ENCODE measurements at places on chromosomes 2 and 18.
A peak's percentile ranks its signal among the peaks of the same experiment; 100 is the strongest.

DNA sequence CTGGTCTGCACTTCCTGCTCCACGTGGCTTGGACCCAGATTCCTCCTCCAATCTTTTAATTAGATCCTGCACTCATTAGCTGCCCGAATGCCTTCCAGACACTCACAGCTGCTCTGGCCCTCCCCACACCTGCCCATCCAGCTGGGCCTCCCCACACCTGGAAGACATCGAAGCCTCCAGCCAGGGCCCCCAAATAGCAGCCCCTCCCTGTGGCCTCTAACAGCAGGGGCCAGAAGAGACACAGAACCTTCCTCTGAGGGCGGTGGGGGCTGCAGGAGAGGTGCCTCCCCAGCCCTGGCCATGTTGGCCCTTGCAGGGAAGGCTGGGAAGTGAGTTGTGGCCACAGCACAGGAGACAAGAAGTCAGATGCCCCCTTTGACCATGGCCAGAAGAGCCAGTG is 252.8 kb downstream of the DYSF start:
- no peak for DNase-seq

- no peak for DNase-seq
These were observed 670 bp downstream of the GKN1 start for GRCh38 chr2:68974946-68975665.

- no peak for DNase-seq
These were observed 542.8 kb downstream of the NRXN1 start for GRCh38 chr2:50489092-50489491.

GRCh38 chr2:241617431-241618154 is 19.4 kb downstream of the THAP4 start:
- peak; percentile 33 for DNase-seq

DNA sequence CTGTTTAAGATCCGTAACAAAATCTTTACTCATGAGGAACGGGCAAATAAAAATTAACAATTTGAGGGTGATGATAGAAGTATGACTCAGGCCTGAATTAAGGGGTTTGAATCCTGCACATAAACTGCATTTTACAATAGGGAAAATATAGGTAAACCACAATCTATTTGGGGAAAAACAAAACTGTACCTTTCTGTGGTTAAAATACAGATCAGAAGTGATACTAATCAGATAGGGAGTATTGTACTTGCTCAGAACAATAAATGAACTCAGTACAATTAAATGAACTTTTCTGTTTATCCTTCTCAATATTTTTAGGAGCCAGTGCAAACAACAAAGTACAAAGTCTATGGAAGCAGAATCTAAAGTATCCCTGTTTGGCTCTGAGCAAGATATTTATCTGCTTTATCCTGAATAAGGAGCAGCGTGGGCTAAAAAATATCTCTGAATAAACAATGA is 287.3 kb downstream of the ZNF385B start:
- DNase-seq, result no peak

DNA sequence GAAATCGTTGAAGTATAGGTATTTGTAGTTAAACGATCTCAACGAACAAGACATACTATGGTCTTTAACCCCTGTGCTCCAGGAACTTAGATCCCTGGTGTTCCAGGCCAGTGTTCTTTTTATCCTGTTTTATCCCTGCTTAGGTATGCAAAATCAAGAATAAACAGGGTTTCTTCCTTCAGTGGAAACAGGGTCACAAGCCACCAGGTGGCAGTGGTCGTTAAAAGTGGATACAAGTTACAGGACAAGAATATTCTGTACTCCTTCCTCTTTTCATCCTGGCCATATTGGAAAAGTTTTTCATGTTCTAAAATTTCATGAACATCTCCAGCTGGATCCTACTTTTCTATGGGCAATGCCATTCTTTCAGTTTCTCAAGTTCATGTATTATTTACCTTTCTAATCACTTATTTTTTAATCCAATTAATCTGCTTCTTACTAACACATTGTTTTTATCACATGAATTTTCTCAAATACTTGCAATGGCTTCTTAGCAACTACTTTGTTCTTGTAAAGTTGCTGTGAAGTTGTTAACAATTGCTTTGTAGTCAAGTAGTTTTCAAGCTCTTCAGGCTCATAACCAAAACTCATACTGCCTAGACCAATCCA is 16.4 kb upstream of the HNMT start:
- DNase-seq, result peak; percentile 77

GRCh38 chr18:33720133-33720532 is 142.1 kb downstream of the ASXL3 start:
- DNase-seq, result peak; percentile 57

DNA sequence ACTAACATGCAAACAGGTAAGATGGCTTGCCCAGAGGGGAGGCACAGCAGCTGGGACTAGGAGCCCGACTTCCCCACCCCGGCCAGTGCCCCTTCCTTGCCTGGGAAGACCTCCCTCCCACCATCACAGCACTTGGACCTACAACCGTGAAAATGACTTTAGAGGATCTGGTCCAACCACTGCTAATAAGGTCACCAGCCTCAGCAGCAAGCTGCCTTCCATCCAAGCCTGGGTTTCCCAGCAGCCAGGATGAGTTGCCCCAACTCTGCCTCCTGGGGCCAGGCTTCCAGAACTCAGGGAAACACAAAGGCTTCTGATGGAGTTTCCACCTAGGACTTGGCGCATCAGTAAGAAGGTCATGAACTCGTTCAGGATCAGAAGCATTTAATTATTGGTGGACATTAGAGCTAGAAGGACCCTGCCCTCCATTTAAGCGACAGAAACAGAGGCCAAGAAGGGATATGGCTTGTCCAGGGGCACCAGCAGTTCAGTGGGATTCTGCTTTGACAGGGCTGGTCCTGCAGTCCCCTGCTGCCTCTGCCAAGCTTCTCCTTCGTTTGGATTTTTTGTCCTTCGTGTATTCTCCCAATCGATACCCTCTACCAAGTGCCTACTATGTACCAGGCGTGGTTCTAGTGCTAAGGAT is 403.0 kb upstream of the ID2 start:
- DNase-seq, result no peak

DNA sequence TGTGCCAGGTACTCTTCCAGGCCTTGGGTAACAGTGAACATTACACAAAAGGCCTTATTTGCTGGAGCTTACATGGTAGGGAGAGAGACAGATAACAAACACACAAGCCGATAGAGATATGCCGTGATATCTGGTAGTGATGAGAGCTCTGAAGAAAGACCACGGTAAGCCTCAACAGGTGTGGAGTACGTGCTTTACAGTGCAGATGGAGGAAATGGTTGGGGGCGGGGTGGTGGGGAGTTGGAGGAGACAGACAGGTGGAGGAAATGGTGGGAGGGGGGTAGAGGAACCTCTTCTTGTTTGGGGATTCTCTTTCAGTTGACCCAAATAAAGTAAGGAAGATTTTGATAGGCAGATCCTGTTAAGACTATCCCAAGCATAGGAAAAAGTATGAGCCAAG is 141.1 kb upstream of the ALPP start:
- no peak for DNase-seq

DNA sequence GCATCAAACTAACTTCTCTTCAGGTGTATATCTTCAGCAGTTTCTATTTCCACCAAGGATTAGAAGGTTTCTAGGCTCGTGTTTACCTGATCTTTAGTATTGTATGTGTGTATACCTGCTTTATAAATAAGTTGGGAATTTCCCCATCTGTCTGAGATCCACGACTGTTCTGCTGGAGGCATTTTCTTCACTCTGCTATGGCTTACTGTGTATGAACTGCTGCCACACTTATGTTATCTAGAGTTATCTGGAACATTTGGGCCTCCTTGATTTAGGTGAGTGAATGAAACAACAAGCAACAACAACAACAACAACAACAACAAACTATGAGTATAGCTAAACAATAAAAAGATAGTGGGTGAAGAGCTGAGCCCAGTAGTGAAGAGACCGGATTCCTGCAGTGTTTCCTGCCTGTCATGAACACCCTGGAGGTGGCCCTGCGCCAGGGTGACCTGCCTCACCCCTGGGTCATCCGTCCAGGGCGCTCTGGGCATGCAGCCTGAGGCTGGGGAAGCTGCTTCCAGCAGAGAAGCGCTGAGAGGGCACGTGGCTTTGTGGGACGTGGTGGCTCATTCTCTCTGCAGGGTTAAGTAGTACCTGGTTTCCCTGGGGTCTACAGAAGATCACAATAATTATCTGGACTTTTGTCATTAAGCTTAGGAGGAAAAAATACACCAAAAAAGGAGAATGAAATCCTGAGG is 56.1 kb upstream of the GATA6 start:
- DNase-seq, result no peak

GRCh38 chr2:41886757-41887156 is 161.1 kb upstream of the PKDCC start:
- DNase-seq, result no peak

GRCh38 chr2:218392891-218393462 is 6.7 kb upstream of the CTDSP1 start:
- no peak for DNase-seq

- peak; percentile 71 for DNase-seq
These were observed 30.8 kb upstream of the EML4 start for GRCh38 chr2:42138163-42139015.

- no peak for DNase-seq
These were observed 445.7 kb downstream of the NCKAP5 start for GRCh38 chr2:133122529-133122928.

- DNase-seq, result no peak
These were observed 215.3 kb upstream of the FSHR start for GRCh38 chr2:49369650-49370049.

DNA sequence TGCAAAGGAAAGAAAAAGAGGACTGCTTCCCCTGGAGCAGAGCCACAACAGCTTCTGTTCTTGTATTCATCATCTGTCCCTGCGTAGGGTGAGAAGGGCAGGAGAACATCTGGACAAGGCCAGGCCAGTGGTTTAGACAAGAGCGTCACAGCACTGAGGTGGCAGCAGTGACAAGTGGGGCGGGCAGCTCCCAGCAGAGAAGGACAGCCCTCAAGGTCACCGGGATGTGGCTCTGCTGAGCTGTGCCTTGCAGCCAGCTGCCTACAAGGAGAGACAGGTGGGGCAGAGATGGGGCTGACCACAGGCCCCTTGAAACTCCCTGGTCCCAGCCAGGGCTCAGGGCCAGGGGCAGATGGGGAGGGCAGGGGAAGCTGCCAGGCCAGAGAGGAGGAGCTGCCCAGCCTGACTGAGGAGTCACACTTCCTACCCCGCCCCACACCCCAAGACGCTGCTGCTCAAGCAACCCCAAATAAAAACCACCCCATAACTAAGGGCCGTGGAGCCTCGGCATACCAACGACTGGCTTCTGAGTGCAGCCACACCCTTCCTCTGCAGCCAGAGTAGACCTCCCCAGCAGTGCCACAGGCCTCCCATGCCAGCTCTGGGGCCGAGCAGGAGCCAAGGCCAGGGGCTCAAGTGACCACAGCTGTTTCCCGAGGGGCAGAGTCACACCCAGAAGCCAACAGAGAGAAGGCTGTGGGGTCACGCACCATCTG is 5.4 kb downstream of the RAB11FIP5 start:
- no peak for DNase-seq

DNA sequence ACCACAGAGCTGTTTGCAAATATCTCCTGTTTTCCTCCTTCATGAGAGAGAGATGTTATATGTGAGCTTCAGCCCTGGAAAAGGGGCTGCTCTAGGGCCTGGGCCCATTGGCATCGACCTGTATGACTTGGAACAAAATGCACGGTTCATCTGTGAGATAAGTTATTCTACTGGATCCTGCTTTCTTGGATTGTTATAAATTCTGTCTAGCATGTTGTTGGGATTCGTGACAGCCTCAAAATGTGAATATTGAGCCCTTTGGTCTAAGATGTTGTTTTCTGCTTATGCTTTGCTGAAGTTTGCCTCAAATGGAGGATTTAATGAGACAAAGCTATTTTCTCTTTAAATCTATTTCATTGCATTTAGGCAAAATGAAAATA is 372.9 kb downstream of the EN1 start:
- no peak for DNase-seq

DNA sequence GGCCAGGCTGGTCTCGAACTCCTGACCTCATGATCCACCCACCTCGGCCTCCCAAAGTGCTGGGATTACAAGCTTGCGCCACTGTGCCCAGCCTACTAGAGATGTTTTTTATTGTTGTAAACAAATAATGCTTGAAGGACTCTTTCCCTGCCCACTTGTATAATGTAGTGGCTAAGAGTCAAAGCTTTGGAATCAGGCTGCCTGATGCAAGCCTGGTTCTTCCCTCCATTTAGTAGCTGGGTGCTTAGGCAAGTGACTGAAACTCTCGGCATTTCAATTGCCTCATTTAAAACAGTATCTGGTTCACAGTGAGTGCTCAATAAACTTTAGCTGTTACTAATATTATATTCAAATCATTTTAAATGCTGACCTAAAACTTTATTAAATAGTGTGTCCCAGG is 264.0 kb upstream of the FBXO11 start:
- peak; percentile 19 for DNase-seq

DNA sequence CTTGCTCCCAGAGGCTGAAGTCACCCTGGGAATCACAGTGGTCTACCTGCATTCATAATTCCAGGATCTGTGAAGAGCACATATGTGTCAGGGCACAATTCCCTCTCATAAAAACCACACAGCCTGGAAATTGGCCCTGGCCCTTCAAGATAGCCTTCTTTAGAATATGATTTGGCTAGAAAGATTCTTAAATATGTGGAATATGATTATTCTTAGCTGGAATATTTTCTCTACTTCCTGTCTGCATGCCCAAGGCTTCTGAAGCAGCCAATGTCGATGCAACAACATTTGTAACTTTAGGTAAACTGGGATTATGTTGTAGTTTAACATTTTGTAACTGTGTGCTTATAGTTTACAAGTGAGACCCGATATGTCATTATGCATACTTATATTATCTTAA is 24.2 kb downstream of the ICOS start:
- no peak for DNase-seq

DNA sequence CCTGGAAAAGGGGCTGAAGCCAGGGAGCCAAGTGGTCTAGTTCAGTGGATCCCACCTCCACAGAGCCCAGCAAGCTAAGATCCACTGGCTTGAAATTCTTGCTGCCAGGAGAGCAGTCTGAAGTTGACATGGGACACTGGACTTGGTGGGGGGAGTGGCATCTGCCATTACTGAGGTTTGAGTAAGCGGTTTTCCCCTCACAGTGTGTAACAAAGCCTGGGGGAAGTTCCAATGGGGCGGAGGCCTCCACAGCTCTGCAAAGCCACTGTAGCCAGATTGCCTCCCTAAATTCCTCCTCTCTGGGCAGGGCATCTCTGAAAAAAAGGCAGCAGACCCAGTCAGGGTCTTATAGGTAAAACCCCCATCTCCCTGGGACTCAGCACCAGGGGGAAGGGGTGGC is 144.4 kb downstream of the PTPRM start:
- no peak for DNase-seq

Measured in epithelial cell of esophagus (primary cell).